ENCODE measurements at places on chromosomes 4 and X.

DNA sequence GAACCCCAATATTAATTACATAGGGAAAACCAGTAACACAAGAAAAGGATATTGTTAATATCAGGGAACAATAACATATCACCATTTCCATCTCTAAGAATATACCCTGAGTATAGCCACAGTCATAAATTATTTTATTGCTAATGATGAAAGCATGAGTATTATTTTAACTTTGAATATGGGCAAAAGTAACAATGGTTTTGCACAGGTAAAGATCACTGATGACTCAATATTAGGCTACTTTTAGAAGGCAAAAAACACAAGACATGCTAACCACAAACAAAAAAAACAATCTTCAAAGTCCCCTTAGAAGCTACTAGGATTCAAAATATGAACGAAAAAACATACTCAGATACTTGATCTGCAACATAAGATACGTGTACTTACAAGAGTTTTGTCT, 36.5 kb downstream of the THOC2 start:
- DNase-seq = no peak

DNA sequence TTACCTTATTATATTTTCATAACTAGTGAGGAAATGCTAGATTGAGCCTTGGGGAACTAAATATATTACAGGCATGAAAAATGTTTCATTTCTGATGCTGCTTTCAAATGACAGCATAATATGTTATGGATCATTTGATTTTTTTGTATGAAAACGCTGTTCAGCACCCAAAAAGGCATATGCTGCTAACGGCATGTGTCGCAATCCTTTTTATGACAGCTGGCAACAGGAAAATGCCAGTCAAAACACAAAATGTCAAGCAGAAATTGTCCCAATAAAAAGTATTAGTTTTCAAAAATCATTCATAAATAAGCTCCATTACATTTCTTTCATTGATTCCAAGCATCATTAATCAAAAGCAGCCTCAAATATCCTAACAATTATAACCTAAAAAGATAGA, 1244.5 kb downstream of the PCDH7 start:
- DNase-seq = no peak

DNA sequence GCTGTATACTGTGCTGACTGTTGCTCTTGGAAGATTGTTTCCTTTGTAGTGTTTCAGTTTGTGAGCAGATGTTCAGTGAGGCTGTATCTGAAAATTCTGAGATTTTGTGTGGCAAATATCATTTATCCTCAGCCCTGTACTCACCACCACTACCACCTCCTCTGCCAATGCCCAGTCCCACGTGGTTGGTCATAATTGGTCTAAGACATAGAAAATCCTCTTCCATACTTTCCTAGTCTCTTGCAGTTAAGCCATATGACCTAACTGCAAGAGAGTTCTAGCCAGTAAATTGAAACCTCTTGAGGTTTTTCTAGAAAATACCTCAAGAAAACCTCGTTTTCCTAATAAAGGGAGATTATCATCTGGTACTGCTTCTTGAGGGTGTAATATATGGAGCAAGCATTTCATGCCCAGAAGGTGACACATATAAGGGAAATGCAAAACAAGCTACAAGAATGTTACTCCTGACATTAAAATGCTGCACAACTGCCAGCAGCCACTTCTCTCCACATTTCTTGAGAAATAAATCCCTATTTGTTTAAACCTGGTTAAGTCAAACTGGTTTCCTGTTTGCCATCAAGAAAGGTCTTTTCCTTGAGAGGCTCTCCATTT, 32.8 kb downstream of the ABCE1 start:
- DNase-seq = no peak

GRCh38 chr4:44806071-44806470, 79.7 kb upstream of the GNPDA2 start:
- no peak for DNase-seq

DNA sequence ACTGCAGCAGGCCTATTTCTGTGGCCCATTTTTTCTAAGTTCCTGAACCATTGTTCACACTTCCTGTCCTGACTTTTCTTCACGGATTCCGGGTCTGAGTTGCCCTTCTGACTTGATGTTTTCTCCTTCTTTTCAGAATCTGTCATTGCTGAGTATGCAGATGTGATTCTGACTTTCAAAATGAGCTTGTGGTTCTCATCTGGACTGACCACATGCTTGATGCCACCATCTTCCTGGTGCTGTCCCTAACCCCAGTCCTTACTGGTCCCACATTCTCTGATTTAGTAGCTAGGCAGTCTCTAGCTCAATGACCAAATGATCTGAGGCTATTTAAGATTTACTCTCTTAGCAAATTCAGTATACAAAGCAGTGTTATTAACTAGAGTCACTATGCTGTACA, 822.3 kb upstream of the TENM3 start:
- no peak for DNase-seq

DNA sequence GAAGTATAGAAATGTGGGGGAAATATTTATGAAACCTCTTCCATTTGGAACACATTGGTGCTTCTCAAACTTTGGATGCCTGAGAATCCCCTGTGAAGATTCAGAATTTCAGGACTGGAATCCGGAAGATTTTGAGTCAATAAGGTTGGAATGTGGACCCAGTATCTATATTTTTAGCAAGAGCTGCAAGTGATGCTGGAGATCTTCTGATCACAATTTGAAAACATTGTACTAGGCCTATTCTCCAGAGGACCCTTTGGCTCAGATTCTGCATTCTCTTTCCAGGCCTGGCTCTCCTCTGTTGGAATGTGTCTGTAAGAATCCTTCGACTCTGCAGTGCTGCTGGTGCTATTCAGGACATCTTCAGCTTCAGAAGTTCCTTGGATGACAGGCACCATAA, 2.4 kb upstream of the PKD2 start:
- DNase-seq = no peak

GRCh38 chr4:160276785-160277325, 1174.0 kb downstream of the RAPGEF2 start:
- no peak for DNase-seq

DNA sequence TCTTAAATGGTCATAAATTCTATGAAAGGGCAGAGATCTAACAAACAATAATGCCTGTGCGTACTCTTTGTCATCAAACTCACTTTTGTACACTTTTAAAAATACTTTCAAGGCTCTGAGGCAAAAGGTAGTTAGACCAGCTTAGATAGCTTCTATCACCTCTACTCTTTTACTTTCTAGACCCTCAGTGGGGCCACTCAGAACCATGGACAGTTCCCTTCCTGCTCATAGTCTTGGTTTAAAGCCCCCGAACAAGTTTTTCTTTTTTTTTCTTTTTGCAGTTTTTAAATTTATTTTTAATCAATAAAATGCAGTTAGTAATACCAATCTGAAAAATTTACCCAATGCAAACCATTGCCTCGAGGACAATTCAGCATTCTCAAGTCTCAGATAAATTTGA, 460.5 kb upstream of the CNKSR2 start:
- DNase-seq = no peak

Data from activated T-cell treated with anti-CD3 and anti-CD28 coated beads for 4 hours (primary cell).